CD4-positive, alpha-beta T cell treated with Interleukin-6 at 100 ng/mL for 8 hours (primary cell): ENCODE measurements at places on chromosomes 1 and 21.

DNA sequence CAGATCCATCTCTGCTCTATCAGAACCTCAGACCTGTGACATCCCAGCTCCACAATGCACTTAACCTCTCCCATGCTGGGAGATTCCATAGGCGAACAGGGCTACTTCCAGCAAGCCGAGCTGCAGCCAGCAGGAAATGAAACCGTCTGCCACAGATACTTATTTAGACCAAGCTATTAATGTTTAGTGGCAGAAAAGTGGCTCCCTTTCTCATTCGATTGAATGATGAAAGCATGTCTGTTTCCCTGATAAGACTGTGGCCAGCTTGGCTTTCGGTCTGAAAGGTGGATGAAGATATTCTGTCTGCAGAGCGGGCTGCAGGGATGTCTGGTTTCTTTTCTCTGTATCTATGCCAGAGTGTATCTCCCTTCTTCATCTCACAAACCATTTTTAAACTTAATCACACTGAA is 146.4 kb downstream of the GREM2 start:
- DNase-seq: no peak

DNA sequence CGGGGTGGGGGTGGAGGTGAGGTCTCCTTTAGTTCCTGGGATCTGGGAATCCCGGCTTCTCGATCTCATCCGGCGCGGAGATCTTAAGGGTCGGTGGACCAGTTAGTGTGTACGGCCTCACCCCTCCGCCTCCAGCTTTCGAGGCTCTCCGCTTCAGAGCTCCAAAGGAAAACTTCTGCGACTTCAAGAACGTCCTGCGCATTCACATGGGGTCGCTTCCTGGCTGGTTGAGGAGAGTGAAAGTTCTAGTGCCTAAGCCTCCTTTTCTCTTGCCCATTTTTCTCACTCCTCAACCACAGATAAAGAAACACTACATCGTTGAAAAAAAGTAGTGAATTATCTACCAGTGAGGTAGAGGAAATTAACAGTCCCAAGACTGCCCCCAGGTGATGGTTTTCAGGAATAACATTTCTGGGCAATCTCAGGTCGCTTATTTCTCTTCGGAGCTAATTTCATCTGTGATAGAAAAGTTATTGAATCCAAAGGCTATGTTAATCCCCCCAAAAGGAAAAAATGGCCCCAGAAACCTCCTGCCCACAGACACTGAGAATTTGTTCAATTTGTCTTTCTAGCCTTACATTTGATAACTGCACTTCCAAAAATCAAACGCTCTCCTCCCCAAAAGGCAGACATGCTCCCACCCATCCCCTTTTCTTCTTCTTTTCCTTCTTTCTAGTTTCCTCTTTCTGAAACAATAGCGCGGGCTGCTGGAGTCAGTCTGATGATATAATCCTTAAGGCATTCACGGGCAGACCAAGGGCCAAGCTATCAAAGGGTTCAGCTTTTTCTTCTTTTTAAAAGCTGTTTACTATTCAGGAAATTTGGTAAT is 20.6 kb upstream of the TBX15 start:
- DNase-seq: no peak

- no peak for DNase-seq
These were observed 21.5 kb downstream of the NDUFS5 start for GRCh38 chr1:39047374-39048229.

DNA sequence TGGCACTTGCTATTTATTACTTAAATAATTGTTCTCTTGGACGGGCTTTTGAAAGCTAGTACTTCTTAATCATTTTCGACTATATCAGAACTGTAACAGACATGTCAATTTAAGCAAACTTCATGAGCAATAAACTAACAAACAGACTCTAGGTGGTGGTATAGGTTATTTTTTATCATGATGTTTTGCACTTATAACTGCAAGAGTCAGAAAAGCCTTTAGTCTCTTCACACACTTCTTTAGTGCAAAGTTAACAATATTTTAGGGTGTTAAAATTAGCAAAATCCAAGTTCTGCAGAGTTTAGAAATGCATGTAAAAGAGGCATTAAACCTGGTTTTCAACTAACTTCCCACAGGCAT is 2.2 kb downstream of the NRIP1 start:
- DNase-seq: no peak

DNA sequence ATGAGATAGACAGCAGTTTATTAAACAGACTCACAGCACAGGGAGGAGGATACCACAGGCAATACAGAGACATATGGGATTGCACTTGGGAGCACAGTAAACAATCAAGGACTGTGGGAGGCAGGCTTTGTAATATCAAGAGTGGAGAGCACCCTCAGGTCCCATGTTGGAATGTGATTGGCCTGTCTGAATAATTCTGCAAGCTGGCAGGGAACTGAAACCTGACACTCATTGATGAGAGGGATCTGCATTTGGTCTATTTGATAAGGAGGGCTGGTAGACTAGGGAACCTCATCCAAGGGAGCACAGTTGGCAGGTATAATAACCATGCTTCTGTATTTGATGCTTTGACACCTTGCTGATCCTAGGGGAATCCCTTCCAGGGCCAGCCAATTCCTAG is 69.9 kb upstream of the PRMT6 start:
- no peak for DNase-seq

DNA sequence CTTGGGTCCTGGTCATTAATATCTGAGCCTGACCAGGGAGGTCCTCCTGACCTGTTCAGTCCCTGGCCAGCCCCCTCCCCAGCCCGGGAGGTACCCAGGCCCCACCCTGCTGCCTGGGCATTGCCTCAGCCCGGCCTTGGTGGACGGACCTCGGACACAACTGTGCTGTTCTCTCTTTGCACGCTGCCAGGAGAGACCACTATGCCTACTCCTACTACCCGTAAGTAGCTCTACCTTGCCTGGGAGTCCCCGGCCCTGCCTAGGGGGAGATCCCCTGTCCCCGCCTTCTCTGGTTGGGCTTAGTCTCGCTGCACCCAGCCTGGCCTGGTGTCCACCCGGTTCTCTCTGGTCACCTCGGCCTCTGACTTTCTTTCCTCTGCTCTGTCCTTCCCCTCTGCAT is 53.2 kb downstream of the PTPRU start:
- no peak for DNase-seq

- DNase-seq: no peak
These were observed 3.1 kb downstream of the LCE3D start for GRCh38 chr1:152577168-152577567.

- no peak for DNase-seq
These were observed 396.7 kb upstream of the DAB1 start for GRCh38 chr1:57820356-57821095.

- no peak for DNase-seq
These were observed 32.1 kb downstream of the CD247 start for GRCh38 chr1:167486090-167486824.

DNA sequence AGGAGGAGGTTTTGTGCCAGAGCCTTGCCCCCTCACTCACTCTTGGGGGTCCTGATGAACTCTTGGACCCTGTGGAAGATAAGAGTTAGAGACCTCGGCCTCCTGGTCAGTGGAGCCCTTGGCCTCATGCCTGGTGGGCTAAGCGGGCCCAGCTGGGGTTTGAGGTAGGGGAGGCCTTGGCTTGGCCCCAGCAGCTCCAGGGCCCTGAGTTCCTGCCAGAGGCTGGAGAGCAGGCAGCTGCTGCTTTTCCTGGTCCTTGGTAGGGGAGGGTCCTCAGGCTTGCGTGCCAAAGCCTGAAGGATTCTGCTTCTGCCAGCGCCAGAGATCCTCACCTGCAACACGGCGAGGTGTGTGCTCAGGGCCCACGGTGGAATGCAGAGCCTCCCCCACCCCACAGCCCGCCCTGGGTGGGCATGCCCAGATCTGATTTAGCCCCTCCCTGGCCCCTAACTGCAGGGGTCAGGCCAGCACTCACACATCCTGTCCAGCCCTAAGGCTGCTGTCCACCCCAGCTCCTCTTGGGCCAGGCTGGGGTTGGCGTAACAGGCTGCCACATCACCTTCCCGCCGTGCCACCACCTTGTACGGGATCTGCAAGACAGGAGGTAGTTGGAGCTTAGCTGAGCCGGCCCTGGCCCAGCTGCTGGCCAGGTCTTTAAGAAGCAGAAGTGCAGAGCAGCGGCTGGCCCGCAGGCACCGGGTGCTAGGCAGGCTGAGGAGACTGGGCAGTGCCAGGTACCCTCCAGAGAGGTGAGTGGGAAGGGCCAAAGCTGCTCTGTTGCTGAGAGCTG is 4.7 kb downstream of the GALE start:
- no peak for DNase-seq

GRCh38 chr1:41361495-41362356 is 492 bp downstream of the FOXO6 start:
- DNase-seq: no peak

DNA sequence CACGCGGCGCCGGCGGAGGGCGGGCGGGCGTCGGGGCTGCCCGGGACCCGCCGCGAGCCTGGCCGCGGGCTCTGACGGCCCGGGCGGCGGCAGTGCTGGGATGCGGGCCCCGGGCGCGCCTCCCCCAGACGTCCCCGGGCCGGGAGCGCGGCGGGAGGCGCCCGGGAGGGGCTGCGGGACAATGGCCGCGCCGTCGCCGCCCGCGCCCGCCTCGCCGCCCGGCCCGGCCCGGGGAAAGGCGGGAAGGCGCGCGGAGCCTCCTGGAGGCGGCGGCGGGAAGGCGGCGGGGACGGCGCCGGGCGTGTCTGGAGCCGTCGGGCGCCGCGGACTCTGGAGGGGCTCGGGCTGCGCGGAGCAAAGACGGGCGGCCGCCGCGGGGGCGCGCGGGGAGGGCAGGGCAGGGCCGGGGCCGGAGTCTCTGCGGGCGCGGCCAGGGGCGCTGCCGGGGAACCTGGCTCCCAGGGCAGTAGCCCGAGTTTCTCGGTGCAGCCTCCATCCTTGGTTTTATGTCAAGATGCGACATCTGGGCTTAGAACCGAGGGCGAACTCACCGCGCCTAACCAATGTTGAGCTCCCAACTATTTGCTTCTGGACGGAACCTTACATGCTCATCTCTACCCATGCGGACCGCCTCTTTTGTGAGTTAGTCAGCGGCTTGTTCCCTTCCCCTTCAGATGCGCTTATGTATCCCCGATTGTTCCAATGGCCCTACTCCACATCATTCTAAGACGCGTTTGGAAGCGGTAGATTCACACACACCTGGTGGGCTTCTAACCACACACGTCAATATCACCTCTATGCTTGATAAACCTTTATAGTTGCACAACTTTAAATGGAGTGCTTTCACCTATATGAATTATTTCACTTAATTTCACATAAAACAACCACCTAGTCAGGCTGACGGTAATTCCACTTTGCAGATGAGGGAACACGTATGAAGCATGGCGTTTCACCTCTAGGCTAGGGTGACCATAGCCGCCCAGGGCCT is 651 bp downstream of the ZBTB8A start:
- no peak for DNase-seq

DNA sequence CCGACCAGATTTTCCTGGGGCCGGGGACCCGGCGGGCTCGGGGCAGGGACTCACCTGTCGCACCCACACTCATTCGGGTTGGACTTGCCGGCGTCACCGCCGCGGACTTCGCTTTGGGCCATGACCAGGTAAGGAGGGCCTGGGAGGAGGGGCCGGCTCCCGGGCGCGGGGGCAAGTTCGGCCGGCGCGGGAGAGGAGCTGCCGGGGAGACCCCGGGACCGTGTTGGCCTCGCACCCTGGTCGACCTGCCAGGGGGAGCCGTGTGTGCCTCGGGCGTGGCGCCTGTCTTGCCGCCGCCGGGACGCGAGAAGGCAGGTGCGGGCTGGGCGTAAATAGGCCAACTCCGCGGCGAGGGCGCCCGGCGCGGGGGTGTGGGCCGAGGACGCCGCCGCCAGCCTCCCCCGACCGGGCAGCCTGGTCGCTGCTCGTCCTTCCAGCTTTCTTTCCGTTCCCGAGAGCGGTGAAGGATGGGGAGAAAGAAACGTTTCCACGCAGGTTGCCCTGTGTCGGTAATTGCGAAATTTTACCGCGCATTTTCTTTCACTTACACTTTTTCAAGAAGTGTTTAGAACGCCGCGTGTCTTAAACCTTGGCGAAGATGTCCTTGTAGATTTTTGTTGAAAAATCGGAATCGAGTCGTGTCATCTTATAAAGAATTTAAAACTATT is 558 bp downstream of the USP1 start:
- peak; percentile 12 for DNase-seq

DNA sequence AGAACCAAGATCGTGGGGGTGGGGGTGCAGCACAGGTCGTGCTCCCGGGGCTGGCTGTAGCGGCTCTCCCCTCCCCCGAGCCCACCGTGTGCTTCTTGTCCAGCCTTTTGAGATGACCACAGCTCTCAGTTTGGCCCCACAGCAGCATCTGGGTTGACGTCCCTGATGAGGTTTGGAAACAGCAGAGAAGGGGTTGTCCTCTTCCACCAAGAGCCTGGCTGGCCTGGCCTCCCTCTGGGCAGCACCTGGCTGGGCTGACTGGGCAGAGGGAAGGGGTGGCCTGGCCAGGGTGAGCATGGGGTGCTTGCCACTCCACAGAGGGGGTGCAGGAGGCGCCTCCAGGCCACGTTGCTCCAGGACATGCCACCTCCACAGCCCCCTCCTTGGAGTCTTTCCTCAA is 61.5 kb downstream of the SKI start:
- no peak for DNase-seq

DNA sequence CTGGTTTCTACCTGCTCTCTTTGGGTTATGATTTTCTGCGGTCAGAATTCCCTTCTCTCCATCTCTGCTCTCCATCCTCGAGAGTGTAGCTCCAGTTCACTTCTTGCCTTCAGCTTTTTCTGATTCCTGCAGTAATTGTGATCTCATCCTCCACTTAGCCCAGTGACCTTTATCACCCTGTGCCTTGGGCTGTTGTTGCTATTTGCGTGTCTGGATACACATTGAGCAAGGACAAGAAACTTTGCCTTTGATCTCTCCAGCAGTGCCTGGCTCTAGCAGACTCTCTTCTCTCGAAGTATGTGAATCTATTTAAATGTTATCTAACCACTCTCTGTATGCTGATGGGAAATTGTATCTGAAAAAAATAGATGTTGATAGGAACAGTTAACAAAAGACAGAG is 76.4 kb upstream of the MARK1 start:
- no peak for DNase-seq

GRCh38 chr1:207935166-207935583 is 24.2 kb upstream of the CD34 start:
- DNase-seq: no peak

- no peak for DNase-seq
These were observed 36.9 kb downstream of the RAP1GAP start for GRCh38 chr1:21631944-21632887.

- DNase-seq: no peak
These were observed 38.0 kb downstream of the ADARB1 start for GRCh38 chr21:45112371-45112770.

DNA sequence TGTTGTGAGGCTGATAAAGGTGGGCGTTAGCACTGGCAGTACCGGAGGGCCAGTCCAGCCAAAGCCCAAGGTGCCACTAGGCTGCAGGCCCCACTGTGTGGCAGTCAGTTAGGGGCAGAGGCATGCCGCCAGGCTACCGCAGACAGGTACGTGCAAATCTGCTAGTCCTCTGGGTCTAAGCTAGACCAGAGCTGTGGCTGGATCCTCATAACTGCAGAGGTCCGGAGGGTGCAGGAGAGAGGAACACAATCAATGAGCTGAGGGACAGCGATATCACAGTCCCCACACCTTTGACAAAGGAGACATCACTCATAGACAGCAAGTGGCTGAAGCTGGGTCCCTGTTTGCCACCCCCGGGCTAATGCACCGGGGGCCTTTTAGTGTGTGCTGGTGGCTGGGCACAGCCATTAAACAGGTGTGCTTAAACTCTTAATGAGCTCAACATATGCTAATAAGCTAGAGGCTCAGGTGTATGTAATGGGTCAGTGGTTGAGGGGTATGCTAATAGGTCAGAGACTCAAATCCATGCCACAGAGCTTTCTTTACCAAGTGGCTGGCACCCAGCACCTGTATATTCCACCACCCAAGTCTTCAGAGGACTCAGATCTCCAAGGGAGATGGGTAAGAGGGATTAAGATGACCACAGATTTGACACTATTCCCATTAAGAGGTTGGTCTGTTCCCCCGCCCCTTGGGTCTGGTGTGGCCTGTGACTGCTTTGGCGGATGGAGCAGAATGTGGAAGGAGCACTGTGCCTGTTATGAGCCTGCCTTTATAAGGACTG is 82.0 kb downstream of the GLIS1 start:
- no peak for DNase-seq
